ENCODE measurements at places on chromosomes 11 and 22.

DNA sequence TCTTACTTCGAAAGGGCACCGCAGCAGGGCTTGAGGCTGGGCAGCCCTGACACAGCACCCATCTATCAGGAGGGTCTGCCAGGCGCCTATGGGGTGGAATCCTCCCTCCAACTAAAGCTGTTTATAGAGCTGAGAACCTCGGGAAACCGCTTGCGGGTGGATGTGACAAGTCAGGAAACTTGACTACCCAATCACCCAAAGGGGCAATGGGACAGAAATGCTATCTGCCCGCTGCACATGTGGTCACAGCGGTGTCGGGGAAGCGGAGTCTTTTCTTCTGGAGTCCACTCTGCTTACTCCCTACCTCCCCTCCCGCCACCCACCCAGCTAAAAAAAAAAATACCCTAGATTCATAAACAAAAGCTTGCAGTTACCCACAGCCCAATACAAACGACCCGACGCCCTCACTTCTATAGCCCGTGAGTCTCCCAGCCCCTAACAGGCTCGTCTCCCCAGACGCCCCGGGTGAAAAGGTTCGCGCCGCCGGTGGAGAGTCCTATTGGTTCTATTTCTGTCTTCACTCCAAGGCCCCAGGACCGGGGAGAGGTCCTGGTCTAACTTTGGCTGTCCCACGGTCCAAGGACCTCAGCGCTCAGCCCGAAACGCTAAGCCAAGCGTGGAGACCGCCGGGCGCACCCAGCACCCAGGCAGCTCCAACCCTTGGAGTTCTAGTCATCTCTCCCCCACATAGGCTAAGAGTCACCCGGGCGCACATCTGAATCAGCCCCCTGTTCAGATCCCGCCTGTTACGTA lies 1.4 kb downstream of the TRPC6 start:
- no peak for DNase-seq

DNA sequence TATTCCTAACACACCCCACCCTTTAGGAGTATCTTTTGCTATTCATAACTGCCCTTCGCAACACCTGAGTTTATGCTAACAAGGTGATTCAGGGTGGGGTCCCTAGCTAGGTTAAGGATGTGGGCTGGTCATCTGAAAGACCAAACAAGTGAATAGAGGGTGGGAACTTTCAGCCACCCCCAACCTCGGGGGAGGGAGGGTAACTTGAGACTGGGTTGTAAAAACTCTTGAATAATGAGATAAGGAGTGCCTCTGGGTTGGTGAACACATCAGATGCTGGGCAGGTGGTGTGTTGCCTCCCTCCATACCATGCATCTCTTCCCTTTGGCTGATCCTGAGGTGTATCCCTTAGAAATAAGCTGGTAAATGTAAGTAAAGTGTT lies 111.5 kb downstream of the SWAP70 start:
- no peak for DNase-seq

DNA sequence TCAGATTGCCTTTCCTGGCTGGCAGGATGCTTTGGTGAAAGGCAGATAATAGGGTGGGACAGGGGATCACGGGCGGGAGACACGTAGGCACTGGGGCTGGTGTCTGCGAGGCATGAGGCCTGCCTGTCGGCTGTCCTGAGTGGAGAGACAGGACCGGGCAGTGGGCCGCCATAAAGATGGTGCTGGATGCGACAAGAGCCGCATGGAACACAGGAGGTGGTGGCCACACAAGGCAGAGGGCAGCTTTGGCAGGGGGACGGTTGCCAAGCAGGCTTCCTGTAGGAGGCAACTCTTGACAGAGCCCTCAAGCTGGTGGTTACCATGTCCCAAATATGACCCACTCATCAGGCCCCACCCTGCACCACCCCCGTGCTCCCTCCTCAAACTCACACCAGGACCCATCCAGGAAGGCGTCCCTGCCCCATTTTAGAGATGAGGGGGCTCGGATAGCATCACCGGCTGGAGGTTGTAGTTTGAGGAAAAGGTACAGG lies 4.9 kb upstream of the PPARA start:
- no peak for DNase-seq

DNA sequence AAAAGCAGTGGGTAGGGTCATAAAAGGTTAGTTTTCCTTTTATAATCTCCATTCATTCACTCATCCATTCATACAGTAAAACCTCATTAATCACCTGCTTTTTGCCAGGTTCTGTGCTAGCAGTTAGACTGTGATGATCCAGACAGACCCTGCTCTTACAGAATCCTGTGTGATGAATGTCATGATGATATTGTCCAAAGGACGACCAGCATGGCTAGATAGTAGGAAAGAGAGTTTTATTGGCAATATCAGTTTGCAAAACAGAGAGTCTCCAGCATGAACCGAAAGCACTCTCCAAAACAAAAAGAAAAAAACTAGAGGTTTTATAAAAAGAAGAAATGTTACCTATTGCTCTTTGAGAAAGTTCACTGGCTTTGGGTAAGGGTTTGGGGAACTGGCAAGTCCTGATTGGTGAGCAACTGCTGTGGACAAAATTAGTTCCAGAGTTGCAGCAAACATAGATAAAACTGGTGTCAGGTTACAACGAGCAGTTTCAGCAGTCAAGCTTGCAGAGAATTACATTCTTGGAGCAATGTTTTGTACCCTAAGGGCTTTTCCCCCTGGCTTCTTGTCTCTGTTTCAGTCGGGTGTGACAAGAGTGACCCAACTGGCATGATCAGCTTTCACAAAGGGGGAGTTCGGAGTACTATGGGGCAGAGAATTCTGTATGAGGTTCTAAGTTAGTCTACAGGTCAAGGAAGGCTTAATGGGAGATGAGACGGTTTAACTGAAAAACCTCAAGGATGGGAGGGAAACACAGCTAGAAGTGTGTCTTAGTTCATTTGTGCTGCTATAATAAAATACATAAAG lies 58.3 kb downstream of the HSD17B12 start:
- no peak for DNase-seq

DNA sequence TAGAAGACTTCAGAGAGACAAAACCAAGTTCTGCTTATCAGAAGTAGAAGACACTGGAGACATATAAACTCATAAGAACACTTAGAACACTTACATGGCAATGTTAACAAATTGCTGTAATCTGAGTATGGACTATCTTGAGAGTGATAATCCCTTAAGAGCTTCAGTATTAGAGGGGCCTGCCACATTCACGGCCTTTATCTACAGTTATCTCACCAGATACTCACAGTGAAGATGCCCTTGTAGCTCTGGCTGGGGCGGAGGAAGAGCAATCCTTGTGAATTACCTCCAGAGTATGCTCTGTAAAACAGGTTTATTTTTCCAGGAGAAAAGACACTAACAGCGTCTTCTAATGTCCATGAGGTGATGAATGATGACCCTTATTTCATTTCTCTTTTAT lies 762.8 kb downstream of the FAM181B start:
- DNase-seq: no peak

GRCh38 chr22:23790819-23791737 lies 4.3 kb downstream of the SMARCB1 start:
- DNase-seq: no peak

- DNase-seq: no peak
Measured at GRCh38 chr11:102560555-102561011, 30.0 kb upstream of the MMP7 start.

- no peak for DNase-seq
Measured at GRCh38 chr22:44801476-44801875, 49.1 kb downstream of the ARHGAP8 start.

DNA sequence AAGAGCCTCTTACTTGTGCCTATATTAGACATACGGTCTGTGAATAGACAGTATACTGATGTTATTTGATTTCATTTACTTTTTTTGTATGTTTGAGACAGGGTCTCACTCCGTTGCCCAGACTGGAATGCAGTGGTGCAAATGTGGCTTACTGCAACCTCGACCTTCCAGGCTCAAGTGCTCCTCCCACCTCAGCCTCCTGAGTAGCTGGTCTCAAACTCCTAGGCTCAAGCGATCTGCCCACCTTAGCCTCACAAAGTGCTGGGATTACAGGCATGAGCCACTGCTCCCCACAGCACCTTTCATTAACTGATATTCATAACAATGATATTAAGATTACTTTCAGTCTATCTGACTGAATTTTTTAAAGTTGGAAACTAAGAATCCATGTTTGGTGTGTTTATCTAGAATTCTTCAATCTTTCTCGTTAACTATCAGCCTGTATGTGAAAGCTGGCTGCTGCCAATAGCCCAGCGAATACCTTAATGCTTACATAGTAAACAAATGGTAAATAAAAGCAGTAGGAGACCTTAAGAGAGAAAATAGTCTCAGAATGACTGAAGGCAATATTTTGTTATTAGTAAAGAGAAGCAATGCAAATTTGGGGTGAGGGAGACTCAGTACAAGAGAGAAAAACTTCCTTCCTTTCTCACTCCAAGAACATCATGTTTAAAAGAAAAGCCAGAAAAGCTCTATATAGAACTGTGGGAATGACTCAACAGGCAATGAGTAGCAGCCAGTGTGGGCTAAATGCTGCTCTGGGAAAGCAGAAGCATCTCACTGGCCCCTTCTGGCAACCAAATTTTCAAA lies 101.9 kb downstream of the MRTFA start:
- DNase-seq: no peak

DNA sequence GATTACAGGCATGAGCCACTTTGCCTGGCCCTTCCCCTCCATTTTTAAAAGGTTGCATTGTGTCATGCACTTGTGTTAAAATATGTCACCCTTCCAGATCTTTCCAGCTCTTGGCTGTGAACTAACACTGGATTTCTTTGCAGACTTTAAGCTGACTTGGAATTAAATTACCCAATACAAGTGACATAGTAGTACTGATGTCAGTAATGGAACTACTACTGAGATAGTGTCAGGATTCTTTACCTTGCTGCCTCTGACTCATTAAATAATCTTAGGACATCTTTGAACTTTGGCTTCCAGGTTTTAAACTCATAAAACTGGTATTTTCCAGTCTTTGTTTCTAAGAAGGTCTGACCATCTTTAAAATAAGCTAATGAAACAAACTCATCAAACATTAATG lies 51.8 kb upstream of the OR4B1 start:
- no peak for DNase-seq

DNA sequence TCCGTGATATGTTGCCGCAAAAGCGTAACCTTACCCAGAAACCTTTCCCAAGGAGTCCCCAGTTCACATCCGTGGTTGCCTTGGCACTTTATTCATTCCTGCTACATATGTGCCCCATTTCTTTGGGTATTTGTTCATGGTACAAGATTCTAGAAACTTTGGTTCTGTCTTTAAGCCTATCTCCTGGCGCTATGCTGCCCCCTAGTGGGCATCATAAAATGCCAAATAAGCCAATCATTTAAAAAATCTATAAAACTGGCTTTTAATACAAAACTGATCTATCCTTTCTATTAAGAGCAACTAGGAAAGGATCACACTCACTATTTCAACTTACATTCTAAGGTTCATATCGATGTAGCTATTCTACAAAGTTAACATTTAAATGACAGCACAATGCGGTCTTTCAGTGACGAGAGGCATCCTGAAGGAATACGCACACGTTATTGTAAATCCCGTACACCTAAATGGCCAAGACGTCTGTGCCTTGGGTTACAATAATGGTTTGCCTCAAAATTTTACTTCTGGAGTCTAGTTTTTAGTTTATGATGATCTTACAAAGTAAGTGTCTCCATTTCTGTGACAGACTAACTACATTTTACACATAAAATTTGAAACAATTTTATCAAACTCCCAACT lies 16.2 kb downstream of the PIWIL3 start:
- DNase-seq: peak; percentile 28

DNA sequence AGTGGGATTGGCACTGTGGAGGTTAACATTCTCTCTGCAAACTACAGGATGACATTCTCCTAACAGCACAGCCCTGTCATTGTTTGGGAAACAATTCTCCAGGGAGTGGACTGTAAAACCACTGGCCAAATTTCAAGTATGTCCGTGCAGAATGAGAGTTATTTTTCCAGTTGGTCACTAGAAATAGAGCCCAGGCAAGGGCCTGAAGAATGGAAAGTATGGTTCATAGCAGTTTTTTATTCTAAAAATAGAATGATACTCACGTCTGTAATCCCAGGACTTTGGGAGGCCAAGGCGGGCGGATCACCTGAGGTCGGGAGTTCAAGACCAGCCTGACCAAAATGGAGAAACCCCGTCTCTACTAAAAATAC lies 39.0 kb upstream of the CD44 start:
- DNase-seq: no peak

DNA sequence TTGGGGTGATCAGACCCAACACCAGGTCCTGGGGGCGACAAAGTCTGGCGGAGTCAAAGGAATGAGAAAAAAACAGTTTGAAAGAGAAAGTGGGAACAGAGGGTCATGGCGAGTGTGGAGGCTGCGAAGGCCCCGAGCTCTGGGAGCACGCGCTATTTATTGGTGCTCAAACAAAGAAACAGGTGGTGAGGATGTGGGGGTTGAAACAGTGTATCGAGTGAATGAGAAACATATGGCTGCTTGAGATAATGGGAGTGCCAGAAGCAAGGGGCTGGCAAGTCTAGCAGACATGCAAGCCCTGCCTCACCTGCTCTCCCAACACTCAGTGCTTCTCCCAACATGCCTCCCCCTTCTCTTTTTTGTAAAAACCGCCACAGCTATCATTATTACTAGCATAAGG lies 7.8 kb upstream of the DUSP18 start:
- DNase-seq: no peak

GRCh38 chr11:14223636-14224288 lies 135.2 kb downstream of the RRAS2 start:
- no peak for DNase-seq

- DNase-seq: no peak
Measured at GRCh38 chr11:12733091-12733490, 58.9 kb downstream of the TEAD1 start.

DNA sequence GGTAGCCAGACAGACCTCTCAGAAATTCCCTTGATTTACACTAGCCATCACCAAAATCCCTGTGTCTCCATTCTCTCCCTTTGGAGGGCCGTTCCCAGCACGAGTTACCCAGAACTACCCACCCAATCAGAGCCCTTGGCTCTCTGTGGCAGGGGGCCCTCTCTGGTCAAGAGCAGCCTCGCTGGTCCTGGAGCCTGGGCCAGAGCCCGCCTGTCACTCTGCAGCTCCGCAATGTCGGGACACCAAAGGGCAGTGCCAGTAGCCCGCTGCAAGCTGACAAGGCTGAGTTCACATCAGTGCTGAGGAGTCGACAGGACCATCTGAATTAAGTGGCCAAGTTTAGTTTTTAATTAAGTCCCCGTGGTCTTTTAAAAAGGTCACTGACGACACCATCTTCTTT lies 241.6 kb downstream of the ST3GAL4 start:
- DNase-seq: no peak

GRCh38 chr11:122304973-122305372 lies 189.0 kb upstream of the BLID start:
- DNase-seq: no peak

DNA sequence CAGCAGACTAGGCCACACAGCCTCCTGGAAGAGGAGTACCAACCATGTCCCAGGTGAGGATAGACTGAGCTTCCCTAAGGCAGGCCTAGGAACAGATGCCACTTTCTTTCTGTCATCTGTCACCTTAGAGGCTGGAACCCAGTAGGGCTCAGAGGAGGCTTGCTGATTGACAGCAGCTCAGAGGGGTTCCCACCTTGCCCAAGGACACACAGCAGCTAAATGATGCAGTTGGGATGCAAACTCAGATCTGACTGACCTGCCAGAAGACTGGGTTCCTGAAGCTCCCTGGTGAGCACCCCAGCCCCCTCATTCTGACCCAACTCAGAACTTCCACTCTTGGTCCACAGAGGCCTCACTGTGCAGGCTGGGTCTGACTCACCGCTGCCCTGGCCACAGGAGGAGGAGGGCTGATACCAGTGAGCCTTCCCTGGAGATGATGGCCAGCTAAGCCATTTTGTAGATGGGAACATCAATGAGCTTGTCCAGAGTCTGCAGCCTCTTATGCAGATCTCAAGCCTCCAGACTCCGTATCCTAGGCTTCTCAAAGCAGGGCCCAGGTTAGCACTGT lies 14.0 kb downstream of the CAPN5 start:
- DNase-seq: no peak
